ENCODE measurements at places on chromosomes 11 and 22.
A peak's percentile ranks its signal among the peaks of the same experiment; 100 is the strongest.

GRCh38 chr22:46374663-46375474 lies 39.4 kb downstream of the TRMU start:
- DNase-seq = no peak

DNA sequence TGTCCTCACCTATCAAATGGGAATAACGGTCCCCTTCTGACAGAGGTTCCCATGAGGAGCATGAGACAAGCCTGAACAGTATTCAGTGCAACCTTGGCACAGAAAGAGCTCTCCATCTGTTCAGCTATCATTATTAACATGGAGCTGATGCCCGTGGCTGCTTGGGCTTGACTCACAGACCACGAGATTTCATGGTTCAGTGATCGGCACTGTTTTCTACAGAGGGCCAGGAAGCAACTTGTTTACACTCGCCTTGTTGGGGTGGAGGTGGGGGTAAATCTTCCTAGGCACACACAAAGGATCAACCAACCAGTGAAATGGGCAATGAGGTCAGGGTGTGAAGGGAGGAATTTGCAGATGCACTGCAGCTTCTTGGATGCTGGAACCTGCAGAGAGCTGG lies 88.2 kb downstream of the CWC15 start:
- DNase-seq = no peak

- DNase-seq = no peak
Measured at GRCh38 chr22:48488149-48488551, 1339.5 kb downstream of the BRD1 start.

DNA sequence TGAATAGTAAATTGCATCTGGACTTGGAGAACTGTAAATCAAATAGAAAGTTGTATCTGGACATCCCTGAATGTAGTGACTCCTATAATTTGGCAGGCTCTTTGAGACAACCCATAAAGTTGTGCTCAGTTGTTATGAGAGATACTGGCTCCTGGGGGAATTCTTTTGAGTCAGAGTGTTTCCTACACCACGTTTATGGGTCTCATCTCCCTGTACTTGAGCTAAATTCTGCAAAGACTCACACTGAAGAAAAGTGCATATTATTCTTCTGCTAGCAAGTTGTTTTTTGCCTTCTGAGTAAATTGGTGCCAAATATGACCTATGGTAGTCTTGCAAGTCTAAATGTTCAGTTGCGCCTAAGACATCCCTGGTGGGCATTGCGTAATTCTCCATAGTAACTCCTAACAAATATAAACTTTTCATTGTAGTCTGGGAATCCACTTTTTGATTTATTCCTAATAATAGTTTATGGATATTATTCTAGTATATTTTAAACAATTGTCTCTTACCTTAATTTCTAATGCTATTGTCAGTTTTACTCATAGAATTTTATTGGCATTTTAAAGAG lies 5.0 kb downstream of the ZNF215 start:
- DNase-seq = no peak

DNA sequence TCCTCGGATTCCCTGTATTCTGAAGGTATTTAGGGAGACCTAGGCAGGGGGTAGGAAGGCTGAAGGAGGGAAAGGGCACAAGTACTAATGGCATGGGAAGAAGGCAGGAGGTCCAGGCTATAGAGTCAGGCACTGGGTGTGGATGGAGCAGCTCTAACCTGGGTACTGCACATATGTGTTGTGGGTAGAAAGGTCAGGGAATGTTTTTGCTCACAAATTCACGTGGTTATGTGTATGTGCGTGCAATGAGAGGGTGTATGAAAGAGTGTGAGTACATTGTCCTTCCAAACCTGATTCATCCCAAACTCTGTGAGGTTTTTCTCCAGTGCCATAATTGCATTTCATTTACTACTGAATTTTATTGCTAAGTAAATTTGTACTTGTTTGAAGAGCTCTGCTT lies 23.2 kb downstream of the DNHD1 start:
- no peak for DNase-seq

DNA sequence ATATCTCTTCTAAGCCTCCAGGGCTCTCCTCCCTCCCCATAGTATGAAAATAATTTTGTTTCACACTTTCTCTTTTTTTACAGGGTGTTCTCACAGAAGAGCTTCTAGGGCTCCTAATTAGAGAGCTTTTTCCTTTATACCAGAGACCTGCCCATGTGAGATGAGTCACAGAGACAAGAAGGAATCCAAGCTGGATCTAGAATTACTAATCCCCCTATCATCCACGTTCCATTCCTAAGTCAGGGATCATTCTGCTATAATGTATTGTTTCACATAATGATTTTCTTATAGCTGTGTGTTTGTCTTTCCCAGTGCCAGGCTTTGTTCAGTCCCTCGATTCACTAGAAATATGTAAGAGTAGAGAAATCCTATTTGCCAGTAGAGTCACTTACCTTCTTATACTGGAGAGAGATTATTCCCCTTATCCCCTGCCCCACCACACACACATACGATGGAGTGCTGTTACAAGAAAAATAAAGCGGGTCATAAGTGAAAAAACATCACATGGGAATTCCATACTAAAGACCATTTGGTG lies 778.3 kb upstream of the LRRC4C start:
- DNase-seq = no peak

DNA sequence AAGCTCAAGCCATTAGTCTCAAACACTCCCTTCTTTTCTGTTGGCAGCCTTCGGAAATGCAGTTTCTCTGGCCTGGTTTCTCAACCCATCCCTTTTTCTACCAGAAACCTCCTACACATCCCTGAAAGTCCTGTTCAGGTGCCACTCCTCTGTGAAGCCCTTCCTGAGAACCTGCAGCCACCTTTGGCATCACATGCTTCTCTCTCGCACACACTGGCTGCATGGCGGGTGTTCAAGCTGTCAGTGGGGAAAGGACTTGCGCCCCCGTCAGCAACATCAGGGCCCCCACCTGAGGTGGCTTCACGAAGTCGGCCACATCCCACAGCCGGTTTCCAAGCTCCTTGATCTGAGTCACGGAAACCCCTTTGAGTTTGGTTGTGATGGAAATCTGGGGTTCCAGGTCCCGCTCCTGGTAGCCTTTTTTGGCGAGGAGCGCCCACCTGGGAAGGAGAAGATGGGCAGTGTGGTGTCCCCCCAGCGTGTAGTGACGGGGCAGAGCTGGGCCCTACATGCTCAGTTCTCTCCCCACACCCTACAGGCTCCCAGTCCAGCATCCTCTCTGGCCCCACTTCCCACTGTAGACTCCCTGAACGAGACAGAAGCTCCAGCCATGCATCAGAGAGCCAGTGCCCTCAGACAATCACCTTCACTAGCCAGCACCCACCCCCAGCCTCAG lies 1.7 kb upstream of the LRRC74B start:
- no peak for DNase-seq

GRCh38 chr22:19080853-19081252 lies 41.4 kb downstream of the DGCR2 start:
- no peak for DNase-seq

DNA sequence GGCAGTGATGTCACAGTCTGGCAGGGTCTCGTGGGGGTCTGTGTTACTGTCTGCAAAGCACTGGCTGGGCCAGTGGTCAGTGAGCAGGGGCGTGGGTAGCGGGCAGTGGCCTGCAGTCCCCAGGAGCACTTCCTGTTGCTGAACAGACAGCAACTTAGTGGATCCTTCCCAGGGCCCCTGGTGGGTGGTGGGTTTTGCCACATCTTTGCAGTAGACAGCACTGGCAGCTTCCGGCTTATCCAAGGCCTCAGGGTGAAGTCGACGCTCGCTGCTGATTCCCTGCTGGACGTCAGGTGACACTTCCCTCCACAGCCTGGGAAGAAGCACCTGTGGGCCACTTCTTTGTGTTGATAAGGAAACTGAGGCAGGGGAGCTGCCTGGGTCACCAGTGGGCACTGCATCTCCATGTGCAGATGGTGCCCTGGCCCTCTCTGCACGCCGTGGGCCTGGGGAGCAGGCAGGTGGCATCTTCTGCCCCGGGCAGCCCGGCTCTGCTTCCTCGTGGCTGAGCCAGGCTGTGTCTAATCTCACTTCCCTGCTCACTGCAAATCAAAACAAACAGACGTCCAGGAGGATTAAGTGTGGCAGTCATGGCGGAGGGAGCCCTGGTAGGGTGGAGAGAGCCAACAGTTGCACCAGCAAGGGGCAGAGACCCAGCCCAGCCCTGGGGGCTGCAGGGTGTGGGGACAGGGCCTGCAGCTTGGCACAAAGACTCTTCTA lies 79.8 kb downstream of the KCNQ1 start:
- DNase-seq = no peak

- DNase-seq = no peak
Measured at GRCh38 chr22:49286181-49286760, 541.4 kb downstream of the BRD1 start.

DNA sequence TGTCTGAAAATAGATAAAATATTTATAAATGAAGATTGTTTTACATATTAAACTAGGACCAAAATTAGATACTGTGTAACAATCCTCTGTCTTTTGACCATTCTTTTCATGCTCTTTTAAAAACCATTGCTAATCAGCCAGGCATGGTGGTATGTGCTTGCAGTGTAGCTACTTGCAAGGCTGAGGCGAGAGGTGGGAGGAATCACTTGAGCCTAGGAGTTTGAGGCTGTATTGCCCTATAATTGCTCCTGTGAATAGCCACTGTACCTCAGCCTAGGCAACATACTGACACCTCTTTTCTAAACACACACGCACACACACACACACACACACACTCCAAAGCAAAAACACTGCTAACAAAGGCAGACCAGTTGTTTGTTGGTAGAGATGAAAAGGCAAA lies 259.2 kb downstream of the JRKL start:
- no peak for DNase-seq

- DNase-seq = no peak
Measured at GRCh38 chr22:50268655-50269113, 1.5 kb downstream of the MAPK11 start.

DNA sequence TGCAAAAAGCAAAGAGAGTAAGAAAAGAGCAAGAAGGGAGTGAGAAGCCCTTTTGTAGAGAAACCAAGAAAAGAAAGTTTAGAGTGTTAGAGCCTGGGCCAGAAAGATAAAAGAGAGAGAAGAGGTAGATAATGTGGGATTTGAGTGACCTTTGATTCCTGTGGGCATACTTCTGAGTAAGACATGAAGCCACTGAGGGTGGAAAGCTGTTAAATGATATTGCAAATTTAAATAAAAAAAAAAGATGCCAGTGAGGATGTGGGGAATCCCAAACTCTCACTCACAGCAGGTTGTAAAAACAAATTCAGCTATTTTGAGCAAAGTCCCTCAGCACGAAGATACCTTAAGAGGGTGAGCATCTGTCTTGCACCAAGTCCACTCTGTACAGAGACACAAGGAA lies 59.4 kb upstream of the TOP3B start:
- no peak for DNase-seq

DNA sequence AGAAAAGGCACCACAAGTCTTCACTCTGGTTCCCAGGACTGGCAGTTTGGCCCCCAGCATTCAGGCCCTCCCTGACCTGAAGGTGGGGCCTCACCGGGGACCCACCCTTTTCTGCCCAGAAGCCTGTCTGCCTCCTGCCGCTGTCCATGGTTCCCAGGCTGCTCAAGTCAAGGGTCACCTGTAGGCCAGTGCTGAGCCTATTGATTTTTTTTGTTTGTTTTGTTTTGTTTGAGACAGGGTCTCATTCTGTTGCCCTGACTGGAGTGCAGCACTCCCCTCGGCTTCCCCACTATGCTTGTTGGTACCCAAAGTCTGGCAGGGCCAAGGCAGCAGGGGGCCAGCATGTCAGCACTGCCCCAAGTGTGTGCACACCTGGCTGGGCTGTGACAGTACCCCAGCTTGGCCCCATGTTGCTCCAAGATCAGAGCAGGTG lies 11.0 kb upstream of the MED17 start:
- DNase-seq = no peak

DNA sequence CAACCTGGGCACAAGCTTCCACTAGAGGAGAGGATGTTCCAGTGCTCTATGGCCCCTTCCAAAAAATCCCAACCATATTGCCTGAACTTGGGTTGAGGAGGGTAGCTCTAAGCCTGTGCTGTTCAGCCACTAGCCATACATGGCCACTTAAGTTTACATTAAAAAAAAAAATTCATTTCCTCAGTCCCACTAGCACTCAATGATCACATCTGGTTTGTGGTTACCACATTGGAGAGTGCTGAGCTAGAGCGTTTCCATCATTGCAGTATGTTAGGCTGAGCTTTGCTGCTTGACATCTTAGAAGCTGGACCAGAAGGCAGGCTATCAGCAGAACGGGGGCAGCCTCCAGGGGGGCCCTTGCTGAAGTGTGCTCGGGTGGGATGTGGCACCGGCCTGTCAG lies 43.5 kb upstream of the CYP2D6 start:
- DNase-seq = no peak

- no peak for DNase-seq
Measured at GRCh38 chr11:31521497-31522150, 12.1 kb downstream of the ELP4 start.

- DNase-seq = no peak
Measured at GRCh38 chr11:65634905-65635731, 2.8 kb upstream of the SIPA1 start.

DNA sequence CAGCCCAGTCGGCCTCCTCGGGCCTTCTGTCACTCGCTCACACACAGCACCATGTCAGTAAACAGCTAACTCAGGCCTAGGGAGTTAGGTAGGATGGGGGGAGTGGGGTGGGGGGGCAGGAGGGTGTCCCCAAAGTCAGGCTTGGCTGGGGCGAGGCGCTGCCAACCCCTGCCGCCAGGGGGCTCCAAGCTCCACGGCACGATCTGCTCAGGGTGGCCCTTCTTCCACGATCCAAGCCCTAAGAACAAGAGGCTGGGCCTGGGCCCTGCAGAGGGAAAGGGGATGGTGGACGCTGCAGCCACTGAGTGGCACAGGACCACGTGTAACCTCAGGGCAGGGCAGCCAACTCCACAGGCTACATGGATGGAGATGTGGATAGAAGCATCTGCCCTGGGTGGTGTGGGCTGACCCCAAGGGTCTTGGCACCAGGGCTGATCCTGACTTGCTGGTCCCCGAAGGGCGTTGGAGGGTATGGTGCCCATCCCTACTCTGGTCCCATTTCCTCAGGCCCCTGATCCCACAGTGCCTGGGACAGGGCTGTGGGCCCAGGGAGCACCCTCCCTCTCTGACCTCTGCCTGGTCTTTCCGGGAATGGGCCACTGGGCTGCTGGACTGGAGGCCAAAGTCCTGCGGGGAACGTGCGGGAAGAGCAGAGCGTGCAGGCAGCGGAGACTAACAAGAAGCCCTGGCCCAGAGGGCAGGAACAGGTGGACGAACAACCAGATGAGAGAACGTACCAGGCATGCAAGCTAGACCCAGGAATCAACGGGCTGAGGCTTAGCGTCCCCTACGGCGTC lies 29.1 kb upstream of the TXNRD2 start:
- peak; percentile 66 for DNase-seq

DNA sequence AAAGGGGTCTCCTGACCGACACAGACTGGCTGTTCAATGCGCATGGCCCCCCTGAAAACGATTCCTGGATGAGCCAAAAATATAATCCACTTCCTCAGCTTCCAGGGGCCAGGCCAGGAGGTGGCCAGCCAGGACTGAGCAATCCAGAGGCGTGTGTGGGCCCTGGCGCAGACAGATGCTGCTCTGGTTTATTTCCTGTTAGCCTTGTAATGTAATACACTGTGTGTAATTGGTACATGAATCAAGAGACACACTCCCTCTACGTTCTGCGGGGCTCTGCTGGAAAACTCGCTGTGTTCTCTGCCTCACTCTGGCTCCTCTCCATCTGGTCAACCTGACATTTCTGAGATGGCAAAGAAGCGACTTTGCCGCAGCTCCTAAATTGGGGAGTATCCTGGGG lies 26.3 kb upstream of the ISX start:
- no peak for DNase-seq
